ENCODE measurements at places on chromosomes 12 and 14. TPM values are rescaled to one million over a fixed set of nuclear protein-coding genes. Genes with fewer than 3 reads are reported as not detected.

DNA sequence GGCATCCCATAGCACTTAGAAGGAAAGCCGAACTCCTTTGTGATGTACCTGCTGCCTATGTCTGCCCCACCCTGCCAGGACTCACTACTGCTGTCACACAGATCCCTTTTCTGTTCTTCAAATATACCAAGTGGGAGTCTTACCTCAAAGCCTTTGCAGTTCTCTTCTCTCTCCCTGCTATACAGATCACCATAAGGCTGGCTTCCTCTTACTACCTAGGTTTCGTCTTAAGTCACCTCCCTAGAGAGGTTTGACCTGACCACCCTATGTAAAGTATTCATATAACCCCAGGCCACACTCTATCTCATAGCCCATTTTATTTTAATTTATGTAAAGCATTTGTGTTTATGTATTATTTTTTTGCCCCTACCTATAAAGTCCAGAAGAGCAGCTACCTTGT lies 117.6 kb downstream of the CRADD start:
- DNase-seq: no peak

GRCh38 chr14:100341301-100342031 lies 18.3 kb downstream of the SLC25A47 start:
- DNase-seq: peak; percentile 79

- peak; percentile 13 for DNase-seq
Measured at GRCh38 chr12:41556176-41556575, 368.1 kb downstream of the PDZRN4 start.

DNA sequence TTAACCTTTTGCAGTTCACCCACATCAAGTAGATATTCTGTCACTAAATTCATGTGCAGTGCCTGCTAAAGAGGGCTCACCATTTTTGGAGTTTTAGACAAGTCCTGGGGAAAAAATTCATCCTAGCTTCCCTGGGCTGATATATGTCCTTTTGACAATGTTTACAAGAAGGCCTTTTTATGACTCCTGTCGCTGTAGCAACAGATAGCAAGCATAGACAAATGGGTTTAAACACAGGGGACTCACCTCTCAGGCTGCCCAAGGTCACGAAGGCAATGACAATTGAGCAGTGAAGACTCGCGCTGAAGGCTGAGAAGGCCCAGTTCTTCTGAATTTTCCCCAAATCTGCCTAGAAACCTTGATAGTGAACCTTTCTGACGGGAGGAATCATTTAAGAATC lies 150.7 kb upstream of the CPM start:
- no peak for DNase-seq

- peak; percentile 37 for DNase-seq
Measured at GRCh38 chr12:120496413-120497340, 764 bp downstream of the DYNLL1 start.

DNA sequence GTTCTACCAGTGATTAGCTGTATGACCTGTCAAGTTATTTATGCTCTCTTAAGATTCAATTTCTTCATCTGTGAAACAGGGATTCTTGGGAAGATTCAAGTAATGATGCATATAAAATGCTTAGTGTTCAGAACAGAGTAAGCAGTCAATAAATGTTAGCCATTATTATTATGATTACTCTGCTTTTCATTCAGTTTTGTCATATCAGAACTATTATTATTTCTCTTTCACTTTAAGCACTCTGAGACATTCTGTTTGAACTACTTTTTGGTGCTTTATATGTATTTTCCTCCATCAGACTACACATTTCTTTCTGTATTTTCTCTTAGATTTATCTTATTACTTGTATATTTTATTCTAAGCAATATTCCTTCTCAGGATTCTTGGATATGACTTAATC lies 81.2 kb downstream of the CFAP54 start:
- no peak for DNase-seq

DNA sequence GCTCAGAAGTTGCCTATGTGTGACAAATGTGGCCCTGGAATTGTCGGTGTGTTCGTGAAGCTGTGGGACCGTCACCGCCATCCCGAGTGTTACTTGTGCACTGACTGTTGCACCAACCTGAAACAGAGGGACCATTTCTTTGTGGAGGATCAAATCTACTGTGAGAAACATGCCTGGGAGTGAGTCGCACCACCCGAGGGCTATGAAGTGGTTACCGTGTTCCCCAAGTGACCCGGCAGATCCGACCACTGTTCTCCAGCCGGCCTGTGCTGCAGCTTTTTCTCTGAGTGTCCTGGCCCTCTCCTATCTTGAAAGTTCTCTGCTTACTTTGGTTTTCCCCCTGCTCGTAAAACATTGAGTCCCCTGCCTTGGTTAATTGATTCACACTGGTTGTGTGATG lies 65.3 kb downstream of the VCPKMT start:
- no peak for DNase-seq

DNA sequence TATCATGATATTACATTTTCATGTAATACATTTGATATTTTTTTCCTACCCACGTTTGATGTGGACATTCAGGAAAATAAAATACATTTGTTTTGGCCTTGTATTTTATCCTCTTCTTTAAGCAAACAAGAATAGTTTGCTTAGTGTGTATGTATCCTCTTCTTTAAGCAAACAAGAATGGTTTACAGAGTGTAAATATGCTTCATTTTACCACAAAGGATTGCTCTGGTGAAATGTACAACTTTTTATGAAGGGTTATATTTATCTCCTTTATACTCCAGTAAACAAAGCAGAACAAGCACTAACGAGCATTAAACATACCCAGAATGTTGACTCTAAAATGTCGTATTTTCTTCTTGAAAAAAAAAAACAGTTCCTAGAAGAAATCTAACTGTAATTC lies 244.7 kb downstream of the KCNH5 start:
- no peak for DNase-seq

PZP gene
- total RNA-seq: not detected

CACNA1C gene
- total RNA-seq: not detected

ZNF839 gene
- 9.7 TPM for total RNA-seq

NYNRIN gene
- total RNA-seq: 2.0 TPM

TAS2R43 gene
- 0.79 TPM for total RNA-seq
